GM13977 (cell line): ENCODE measurements at places on chromosomes 5 and 9.

DNA sequence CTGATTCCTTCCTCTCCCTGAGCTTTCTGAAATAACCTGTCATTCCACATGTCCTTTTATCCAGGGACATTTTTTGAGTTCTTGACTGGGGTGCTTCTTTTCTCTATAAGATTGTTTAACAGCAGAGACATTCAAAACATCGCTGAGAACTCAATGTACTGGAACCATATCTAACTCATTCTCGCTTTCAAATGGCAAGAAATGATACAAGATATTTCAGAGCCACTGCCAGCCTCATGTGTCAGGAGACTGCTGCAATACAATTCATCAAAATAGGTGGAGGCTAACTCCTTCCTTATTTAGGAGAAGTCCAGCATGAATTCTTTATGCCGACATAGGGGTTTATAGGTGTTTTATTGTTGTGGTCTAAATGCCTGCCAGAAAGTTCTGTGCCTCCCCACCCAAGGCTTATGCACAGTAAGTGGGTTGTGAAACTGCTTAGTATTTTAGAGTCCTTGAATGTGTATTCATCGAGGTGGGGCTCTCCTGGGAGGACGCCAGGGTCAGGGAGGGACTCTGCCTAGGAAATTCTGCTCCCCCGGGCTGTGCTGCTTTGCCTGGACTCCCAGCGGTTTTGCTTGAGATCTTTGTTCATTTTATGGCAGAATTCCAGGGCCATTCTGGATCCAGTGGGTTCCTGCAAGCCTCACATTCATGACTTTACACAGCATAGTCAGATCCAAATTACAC, 53.9 kb downstream of the ZNF474 start:
- DNase-seq, result no peak

DNA sequence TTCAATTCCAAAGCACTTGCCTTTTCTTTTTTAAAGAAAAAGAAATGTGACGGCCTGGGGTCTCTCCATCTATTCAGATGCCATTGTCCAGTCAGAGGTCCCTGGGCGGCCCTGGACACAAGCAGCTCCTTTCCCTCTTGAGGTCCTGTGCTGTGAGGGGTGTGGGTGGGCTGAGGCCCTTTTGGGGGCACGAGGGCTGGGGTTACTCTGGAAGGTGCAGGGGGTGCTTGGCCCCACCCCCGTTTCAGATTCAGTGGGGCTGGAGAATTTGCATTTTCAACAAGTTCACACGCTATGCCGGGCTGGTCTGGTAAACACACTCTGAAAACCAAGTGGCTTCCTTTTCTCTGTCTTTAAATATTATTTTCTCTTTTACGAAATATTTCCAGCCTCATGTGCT, 91.4 kb upstream of the PHYKPL start:
- peak; percentile 45 for DNase-seq

DNA sequence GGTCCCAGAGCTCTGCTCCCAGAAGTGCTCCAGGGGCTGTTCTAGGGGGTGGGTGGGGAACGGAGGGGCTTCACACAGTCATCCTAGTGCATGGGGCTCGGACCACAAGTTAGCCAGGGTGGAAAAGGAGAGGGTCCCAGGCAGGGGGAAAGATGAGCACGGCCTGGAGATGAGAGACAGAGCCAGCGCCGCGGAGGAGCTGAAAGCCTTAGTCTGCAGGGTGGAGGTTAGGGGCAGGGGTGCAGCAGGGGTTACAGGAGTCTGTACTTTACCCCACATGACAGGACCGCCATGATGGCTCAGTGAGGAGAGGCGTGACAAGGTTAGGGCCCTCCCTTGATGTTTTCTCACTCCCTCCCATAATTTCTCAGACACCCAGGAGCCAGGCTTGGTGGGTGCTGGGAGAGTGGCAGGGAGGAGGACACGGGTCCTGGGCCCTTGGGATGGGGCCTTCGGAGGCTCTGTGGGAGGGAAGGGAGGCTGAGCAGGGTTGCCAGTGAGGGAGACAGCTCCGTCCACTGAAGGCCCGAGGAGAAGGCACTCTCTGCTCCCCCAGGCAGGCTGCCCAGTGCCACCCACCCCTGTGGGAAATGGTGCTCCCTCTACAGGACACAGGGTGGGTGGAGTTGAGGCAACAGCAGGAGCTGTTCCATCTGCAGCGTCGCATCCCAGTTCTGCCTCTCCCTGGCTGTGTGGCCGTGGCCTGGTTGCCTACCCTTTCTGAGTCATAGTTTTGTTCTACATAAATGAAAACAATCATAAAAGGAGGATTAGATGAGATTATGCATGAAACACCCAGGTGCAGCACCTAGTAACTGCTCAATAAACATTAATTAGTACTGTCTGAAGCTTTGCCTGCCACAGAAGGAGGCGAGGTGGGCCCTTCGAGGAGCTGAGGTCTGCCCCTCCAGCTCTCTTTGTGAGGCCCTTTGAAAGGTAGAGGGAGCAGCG, 66.2 kb downstream of the NDST1 start:
- DNase-seq, result no peak

- DNase-seq, result no peak
Observed at GRCh38 chr9:129639756-129640085, 2.2 kb downstream of the ASB6 start.

DNA sequence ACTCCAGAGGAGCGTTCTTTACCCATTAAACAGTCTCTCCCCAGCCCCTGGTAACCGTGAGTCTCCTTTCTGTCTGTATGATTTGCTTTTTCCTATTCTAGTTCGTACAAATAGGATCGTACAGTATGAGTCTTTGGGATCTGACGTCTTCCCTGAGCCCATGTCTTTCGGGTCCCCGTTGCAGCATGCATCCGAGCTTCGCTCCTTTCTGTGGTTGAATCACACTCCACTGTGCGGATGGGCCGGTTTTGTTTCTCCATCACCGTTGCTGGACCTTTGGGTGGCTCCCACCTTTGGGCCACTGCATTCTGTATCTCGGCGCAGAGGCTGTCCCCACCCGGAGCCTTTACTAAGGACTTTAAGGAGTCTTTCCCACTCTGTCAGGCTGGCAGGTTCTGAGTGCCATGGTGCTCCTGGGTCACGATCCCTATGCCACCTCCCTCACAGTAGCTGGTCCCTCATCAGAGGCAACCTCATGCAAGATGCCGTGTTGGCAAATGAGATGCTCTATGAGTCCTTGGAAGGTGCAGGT, 145.7 kb upstream of the COL5A1 start:
- no peak for DNase-seq

DNA sequence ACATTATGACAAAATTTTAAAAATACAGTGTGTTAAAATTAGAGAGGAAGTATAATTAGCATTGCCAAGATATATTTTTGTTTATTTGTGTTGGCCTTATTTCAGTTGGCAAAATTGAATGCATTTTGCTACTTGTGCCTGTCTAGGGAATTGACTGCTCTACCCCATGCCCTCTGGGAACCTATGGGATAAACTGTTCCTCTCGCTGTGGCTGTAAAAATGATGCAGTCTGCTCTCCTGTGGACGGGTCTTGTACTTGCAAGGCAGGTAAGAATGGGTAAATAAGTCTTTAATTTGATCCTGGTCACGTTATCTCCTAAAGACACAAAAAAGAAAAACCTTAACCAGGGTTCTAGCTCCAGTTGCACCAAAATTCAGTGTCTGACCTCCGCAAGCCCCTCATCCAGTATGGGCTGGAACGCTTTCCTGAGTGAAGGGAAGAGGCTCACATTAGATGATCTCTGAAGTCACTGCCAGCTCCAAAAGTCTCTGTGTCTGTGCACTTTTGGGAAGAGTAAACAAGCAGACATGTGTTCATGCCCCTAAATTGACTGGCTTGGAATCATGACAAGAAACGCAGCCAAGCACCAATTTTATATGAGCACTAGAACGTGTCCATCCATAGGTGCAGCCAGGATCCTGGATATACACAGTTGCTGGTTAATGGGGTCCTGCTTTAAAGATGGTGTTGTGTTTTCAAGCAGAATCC, 98.3 kb upstream of the PRRC1 start:
- no peak for DNase-seq

- DNase-seq, result no peak
Observed at GRCh38 chr5:154312576-154312975, 122.0 kb downstream of the GALNT10 start.
